SK-N-SH treated with all-trans-retinoic acid at 6 μM for 48 hours (cell line): ENCODE measurements at places on chromosomes 3 and 15.

- peak; percentile 61 for ATAC-seq
These were observed 152.6 kb downstream of the GREM1 start for GRCh38 chr15:32870240-32871033.

- ATAC-seq, result no peak; the same call in 2 of the 3 replicates
These were observed 23.5 kb downstream of the DUSP7 start for GRCh38 chr3:52032702-52033408.

DNA sequence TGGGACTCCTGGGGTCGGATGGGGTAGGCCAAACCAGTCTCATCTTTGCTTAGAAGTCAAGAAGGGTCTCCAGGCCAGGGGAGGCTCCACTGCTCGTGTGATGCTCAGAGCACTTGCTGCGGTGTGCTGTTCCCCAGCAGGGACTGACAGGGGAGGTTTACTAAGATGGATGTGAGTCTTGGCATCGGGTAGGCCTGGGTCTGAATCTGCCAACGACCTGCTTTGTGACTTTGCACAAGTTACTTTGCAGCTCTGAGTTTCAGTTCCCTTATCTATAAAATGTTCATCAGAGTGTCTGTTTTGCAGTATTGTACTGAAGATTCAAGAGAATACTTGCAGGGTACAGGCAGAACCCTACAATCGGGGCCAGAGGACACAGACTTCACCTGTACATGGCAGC lies 17.3 kb upstream of the CDCP1 start:
- ATAC-seq, result no peak

DNA sequence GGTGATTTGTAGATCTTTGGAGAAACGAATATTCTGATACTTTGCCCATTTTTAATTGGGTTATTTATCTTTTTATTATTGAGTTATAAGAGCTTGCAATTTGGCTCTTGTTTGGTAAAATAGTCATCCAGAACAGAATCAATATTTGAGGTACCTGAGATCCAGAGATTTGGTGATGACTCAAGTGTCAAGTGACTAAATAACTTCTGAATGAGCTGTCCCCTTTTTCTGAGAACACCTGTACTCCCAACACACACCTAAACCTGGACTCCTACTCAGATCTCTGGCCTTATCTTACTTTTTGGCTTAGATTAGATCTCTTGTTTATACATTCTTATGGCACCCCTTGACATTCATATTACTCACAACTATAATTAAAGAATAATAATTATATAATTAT lies 3.1 kb upstream of the TRA2B start:
- no peak for ATAC-seq

GRCh38 chr3:183695569-183696364 lies 1.8 kb upstream of the YEATS2 start:
- ATAC-seq, result no peak

DNA sequence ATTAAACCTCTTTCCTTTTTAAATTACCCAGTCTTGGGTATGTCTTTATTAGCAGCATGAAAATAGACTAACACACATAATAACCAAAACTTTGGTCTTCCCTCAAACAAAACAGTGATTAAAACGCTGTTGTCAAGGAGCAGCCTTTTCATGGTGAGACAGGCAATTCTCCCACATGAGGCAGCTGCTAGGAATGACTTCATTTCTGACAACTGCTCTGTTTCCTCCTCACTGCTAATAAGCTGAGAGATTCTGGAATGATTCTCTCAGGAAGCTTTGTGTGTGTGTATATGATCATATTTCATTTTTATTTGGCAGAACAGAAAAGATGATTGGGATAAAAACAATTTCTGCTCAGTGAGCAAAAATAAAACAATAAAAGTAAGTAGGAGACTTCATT lies 580.6 kb upstream of the ADAMTS9 start:
- ATAC-seq, result peak; percentile 31; the same call in 1 of the 3 replicates

DNA sequence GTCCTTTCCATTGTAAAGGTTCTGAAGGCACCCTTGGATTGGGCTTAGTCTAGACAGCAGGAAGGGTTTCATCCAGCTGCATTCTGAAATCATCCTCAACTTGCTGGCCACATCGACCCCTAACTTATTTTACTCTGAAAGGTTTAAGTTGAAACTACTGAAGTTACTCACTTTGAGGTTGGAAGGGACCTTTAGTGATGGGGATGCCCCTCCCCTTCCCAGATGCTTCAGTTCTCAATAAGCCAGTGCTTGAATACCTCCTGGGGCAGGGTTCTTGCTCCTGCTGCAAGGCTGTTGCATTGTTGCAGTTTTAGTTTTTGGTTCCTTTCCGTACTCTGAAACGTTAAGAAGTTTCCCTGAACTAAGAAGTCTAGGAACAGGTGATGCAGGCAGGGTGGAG lies 26.4 kb downstream of the FGD5 start:
- ATAC-seq, result no peak

DNA sequence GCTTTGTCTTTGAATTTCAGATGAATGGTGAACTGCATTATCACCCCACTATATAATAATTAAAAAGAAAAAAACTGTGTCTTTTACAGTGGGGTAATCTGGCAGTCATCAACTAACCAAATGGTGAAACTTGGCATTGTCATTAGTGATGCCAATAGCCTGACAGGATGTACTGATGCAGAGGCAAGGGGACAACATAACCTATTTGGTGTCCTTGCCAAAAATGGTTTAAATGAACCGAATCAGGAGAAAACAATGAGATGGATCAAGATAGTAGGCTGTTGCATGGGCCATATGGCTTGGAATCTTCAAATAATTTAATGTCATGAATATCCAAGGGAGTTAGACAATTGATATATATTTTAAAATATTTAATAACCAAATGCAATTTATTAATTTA lies 738.7 kb downstream of the FHIT start:
- no peak for ATAC-seq

DNA sequence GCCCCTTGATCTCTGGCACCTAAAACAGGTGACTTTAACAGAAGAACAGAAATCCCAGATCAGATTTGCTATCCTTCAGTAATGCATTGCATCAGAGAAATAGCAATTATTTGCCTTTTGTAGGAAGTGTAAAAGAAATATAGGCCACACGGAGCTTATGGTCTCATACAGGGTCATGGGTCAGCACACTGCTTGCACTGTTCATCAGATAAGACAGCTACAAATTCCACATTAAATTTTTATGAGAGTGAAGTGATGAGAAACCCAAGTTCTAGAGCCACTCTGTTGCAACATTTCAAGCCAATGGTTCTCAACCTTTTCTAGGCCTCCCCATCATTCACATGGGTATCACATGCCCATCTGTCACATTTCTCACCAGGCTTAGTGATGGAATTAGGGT lies 33.4 kb upstream of the TMEM87A start:
- no peak for ATAC-seq

DNA sequence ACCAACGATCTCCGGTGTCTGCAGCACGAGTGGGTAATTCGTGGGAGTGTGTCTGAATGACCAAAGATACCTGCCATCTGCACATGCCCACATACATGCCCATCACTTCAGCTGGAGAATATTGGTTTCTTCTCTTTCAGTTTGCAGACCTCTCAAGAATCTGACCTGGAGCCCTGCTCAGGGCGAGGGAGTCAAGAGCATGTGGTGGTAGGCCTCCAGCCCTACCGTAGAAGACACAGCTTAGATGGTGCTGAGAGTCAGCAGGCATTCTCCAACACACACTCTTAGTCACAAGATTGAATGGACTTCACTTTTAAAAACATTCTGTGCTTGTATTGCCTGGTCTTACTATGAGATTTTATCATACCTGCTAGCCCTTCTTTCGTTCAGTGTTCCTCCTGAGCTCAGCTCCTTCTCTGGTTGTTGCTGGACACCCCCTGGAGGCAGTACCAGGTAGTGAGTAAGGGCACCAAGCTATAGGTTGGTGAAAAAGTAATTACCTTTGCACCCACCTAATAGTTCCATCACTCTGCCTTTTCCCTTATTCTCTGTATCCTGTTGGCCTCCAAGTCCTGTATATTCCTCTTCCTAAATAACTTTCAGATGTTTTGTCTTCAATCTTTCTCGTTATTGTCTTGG lies 252.0 kb downstream of the CACNA2D3 start:
- no peak for ATAC-seq

- ATAC-seq, result no peak
These were observed 29.1 kb upstream of the LYZL4 start for GRCh38 chr3:42439261-42440115.

GRCh38 chr3:127764841-127765362 lies 57.4 kb downstream of the MGLL start:
- ATAC-seq, result no peak

GRCh38 chr15:42704492-42704926 lies 32.4 kb downstream of the CDAN1 start:
- ATAC-seq, result peak; percentile 100

GRCh38 chr3:115616461-115616860 lies 6.8 kb upstream of the GAP43 start:
- no peak for ATAC-seq

- ATAC-seq, result no peak
These were observed 172.5 kb upstream of the LRIG1 start for GRCh38 chr3:66673293-66673692.

- ATAC-seq, result no peak
These were observed 29.1 kb upstream of the MYRIP start for GRCh38 chr3:39780352-39780751.

GRCh38 chr15:78007964-78008886 lies 69.3 kb downstream of the TBC1D2B start:
- peak; percentile 88 for ATAC-seq

DNA sequence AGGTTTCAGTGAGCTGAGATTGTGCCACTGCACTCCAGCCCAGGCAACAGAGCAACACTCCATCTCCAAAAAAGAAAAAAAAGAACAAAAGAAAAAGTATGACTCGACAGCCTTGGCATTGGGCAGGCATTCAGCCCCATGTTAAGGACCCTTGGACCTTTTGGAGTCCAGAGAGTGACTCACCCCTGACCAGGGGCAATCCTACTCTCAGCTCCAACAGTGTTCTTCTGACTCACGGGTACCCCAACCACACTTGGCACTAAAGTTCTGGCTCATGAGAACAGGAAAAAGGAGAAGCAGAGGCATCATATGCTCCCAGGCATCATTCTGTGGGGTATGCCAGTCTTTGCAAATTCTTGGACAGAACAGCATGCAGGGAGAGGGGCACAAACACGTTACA lies 252.4 kb upstream of the HES1 start:
- no peak for ATAC-seq

DNA sequence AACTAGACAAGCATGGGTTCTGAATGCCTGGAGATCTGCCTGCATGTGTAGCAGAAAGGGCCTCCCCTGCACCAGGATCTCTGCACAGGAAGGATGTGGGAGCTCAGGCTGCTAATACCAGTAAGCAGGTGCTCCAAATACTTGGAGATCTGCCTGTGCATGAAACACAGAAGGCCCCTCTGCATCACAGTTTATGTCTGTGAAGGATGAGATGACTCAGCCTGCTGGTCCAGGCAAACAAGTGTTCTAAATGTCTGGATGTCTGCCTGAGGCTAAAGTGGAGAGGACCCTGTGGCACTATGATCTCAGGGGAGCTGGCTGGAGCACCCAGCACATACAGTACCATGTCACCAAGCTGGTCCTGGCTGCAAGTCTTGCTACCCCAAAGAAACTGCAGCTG lies 678.8 kb downstream of the MCTP2 start:
- ATAC-seq, result no peak

DNA sequence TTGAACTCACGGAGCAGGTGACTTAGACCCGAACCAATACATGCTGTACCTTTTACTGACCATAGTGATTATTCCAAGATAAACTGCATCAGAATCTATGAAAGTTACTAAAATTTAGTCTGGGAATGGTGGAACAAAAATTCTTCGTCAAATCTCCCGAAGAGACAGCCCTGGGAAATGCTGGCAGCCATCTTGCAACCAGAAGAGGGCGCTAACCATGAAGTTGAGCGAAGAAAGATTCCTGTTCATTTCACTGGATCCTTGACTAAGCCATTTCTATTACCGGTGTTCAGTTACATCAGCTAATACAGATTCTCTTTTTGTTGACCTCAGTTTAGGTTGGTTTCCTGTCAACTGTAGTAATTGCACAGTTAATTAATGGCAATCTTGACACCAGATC lies 199.6 kb downstream of the SLC9A9 start:
- ATAC-seq, result 0 out of 3 replicates have a peak, but pooled peaks have one; percentile 22

DNA sequence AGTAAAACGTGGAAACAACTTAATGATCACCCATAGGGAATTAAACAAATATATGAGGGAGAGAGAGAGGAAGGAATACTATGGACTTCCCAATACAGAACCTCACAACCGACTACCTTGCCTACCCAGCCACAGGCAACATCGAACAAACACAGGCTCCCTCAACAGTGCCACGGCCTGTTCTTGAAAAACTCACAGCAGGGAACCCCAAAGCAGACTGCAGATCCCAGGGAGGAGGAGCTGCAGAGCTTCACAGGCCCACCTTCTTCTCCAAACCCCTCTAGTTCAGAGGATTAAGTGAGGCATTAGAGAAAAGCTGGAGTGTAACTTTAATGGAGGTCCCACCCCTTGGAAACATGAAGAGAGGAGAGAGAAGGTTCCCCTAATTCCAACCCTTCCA lies 110.2 kb downstream of the ST8SIA2 start:
- ATAC-seq, result no peak

DNA sequence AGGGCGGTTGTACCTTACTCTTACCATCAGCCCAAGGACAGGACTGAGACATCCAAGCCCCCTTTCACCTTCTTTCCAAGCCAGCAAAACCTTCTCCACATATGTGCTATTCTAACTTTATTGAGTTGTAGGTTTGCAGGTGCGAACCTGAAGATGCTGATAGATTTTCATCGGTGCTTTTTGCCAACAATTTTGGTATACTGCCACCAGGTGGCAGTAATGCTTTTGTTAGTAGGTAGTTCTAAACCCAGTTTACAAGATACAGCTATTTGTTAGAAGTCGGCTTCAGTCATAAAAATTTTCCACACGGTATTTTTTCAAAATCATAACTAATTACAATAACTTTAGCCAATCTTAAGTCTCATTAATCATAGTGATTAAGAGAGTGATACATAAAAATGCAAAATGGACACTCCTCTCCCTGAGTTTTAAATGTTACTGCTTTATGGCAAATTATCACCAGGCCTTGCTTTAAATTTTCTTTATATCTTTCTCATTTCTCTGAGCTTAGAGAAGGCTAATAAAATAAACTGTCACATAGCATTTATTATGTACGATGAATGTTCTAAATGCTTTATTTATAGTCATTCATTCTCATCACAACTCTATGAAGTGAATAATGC lies 636 bp downstream of the TBC1D21 start:
- ATAC-seq, result peak; percentile 56; the same call in 2 of the 3 replicates

- peak; percentile 28; the same call in 2 of the 3 replicates for ATAC-seq
These were observed at the start of gene BCL2A1 for GRCh38 chr15:79970624-79971434. BCL2A1 (minus strand) TSS chr15:79971196; CDS start chr15:79971119, 77 bp downstream.

DNA sequence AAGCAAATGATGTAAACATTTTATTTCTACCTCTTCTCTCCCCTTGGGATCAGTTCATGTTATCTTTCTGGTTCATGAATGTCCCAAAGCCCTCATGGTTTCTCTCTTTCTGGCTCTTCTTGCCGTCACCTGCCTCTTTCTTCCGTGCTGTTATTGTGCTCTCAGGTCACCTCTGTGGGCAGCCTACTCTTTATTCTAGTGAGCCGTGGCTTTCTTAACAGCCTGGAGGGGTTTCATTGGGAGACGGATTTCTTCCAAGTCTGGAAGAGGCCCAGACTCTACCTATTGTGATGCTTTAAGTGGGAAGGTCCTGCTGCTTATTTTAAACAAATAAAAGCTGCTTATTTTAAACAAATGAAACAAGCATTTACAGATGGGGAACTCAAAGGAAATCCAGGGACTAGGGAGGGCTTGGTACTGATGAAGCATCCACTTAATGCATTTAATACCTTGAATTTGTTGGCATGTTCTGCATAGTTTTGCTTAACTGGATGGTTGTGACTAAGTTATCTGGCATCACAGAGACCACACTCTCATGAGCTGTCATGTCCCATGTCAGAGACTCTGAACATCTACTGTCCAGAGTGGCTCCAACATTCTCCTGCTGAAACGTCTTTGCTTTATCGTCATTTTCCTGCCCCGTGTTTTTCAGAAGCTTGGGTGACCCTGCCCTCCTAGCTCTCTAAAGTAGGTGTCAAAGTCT lies 443.3 kb downstream of the GABRG3 start:
- ATAC-seq, result no peak
